ENCODE measurements at places on chromosomes 7 and 10.

DNA sequence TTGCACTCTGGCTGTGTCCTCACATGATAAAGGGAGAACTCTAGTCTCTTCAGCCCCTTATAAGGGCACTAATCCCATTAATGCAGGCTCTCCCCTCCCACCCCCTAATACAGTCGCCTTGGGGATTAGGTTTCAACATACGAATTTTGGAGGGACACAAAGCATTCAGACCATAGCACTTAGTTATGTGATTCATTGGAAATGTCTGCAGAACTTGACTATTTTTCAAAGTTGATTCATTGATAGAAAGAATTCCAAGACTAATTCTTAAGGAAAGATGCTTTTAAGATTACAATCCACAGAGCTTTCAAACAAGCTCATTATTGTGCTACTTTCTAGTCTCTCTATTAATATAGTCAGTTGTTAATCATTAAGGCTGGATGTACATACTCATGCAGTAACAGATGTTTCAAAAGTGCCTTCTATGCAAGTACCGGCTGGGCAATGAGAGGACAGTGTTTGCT lies 85.3 kb upstream of the RPA3 start:
- DNase-seq = no peak

DNA sequence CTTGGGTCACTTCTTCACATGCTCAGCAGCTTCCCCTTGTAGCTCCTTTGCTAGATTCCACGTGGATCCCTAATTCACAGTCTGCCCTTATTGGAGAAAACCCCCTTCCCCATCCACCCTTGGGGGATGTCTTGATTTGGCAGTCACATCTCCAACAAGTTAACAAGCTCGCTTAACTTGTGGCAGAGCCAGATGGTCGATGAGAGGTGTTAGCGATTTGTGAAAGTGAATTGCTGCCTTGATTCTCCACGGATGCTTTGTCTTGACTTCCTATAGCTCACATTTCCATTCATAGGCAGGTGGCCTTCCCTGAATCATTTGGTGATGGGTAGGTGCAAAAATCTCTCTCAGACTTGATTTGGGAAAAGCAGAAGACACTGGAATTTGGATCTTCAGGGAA lies 387.9 kb downstream of the TCERG1L start:
- no peak for DNase-seq

GRCh38 chr7:33504266-33504665 lies 374.9 kb downstream of the BBS9 start:
- no peak for DNase-seq

- DNase-seq = no peak
These were observed 67.4 kb upstream of the EXOC4 start for GRCh38 chr7:133185512-133185911.

- no peak for DNase-seq
These were observed 223.3 kb downstream of the TWIST1 start for GRCh38 chr7:18894155-18894554.

DNA sequence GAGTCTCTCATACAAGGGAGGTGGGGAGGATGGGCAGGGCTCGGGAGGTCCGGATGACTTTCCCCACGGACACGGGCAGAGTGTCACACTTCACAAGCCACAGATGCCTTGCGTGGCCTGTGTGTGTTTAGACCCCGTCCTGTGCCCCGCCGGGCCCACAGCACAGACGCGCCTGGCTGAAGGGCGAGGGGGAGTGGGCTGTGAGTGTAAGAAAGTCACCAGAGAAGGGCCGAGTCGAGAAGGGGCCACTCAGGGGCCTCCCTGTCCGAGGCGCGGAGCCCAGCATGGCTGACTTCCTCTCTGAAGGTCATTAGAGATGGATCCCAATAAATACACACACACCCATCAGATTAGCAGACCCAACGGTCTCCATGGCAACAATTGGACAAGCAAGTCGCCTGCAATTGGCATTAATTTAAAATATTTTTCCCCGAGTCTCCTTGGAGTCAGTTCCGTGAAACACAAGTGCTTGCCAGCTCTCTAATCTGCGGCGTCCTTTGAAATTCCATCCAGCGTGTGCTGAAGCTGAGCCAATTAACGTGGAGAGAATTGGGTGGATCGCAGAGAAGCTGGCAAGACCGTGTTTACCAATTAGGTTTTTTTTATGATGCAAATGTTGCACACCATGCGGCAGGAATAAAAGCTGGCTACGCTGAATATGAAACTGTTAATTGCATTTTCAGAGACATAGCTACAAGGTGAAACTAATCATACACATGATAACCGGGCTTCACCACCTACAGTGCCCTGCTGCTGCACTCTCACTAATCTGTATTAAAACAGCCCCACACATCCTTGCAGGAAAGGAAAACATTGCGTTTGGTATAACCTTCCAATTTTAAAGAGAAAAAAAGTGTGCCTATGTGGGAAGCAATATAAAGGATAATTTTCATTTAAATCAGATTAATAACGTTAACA lies 571.2 kb downstream of the PTPRN2 start:
- no peak for DNase-seq

All from cerebellar nuclear complex (tissue), 1 donor.